ENCODE measurements at places on chromosomes 13 and 19. TPM values are rescaled to one million over a fixed set of nuclear protein-coding genes. Genes with fewer than 3 reads are reported as not detected.

DNA sequence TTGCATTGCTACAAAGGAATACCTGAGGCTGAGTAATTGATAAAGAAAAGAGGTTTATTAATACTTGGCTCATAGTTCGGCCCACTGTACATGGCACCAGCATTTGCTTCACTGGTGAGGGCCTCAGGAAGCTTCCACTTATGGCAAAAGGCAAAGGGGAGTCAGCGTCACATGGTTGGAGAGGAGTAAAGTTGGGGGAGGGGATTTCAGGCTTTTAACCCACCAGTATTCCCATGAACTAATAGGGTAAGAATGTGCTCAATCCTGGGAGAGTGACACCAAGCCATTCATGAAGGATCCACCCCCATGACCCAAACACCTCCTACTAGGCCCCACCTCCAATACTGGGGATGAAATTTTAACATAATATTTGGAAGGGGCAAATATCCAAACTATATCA lies 82.5 kb upstream of the MYCBP2 start:
- DNase-seq = no peak

- no peak for DNase-seq
Observed at GRCh38 chr13:20241593-20241992, 9.5 kb upstream of the GJB6 start.

- DNase-seq = no peak
Observed at GRCh38 chr13:33612641-33613638, 205.0 kb upstream of the RFC3 start.

Gene HRC
- 154 TPM for total RNA-seq

DNA sequence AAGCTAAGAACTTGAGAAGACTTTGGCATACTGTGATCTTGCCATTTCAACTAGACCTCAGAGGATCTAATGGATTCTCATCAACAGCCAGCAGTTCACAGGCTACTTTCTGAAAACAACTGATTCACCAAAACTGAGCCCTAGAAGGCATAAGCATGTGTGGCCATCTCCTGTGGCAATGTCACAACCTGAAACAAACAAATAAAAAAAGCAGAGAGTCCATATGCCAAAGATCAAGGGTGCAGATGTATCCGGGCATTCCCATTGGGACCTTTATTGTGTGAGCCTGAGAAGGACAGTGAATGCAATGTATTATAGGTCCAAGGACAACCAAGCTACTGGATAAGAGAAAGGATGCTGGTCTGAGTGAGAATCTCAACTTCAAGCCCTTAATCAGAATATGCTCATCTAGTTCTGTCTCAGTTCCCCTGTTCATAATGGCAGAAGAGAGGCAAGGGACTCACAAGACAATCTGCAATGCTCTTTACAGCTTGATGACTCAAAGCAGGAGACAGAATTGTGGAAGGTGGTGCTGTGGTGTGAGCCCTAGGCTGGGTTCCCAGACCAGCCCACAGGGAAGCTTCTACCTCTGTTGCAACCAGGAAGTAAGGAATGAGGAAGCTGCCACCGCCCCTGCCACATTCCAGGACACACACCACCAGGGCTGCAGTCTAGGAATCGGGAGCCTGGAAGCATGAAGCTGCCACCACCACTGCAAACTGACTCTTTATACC lies 133.7 kb downstream of the RAP2A start:
- DNase-seq = no peak

Gene CELF5
- 0.10 TPM for total RNA-seq

Gene ELOF1
- total RNA-seq = 9.4 TPM

Gene FGF22
- total RNA-seq = not detected

DNA sequence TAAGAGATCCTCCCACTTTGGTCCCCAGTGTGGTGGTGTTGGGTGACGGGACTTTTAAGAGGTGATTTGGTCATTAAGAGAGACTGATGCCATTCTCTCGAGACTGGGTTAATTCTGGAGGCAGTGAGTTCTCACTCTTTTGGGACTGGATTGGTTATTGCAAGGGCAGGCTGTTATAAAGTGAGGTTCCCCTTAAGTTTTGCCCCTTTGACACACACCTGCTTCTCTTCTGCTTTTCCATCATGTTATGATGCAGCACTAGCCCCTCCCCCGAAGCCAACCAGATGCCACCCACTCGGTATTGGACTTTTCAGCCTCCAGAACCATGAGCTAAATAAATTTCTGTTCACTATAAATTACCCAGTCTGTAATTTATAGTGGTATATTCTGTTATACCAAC lies 16.3 kb upstream of the GRAMD1A start:
- DNase-seq = no peak
